Foreskin fibroblast (primary cell): ENCODE measurements at places on chromosomes 11 and 22.

DNA sequence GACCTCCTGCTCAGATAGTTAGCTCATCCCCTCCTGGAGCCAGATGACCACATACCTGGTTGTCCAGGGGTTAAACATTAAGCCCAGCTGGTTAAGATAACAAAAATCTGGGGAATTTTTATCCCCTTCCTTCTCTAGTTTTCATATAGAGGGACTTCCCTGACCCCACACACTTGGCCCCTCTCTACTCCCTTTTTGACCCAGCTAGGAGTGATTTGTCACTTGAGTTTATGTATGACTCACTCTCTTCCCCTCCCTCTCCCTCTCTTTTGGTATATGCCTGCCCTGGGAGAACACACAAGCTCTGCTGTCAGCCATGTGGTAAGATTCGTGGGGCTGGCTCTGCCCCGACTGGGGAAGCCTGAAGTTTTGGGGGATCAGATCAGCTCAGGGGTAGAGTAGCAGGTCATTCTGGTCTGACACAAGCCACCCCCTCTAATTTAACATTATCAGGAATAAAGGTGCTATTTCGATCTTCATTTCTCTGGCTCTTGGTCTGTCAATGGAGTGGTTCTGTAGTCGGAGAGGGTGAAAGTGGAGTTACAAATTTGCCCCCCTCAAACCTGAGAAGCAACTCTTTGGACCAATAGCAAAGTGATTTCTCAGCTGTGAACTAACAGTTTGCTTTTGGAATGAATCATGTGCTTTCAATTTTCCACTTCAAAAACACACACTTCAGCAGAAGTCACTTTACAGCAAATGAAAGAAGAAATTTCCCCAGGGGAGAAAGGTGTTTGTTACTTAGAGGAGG, 415.3 kb upstream of the CADM1 start:
- DNase-seq = no peak

GRCh38 chr11:122322329-122322728, 206.3 kb upstream of the BLID start:
- peak; percentile 24 for DNase-seq

GRCh38 chr11:79086056-79086455, 354.8 kb downstream of the TENM4 start:
- DNase-seq = no peak

DNA sequence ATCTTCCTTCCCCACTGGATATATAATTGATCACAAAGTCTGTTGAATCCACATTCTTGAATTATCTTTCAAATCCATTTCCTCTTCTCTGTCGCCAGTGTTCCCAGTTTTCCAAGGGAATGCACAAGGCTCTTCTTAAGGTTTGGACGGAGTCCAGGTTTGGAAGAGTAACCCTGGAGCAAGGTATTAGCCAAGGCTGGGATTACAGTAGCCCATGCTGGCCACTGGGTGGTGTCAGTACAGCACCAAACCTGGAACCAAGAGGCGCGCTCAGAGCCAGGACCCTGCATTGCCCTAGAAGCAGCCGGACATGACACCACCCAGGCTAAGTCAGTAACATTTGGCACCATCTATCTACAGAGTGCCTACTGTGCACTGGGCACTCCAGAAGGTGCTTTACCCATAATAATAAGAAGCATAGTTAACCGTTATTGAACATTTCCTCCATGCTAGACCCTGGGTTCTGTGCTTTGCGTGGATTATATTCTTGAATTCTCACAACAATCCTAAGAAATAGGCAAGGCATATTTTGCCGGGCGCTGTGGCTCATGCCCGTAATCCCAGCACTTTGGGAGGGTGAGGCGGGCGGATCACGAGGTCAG, 48.0 kb upstream of the CLPB start:
- peak; percentile 61 for DNase-seq

- DNase-seq = no peak
Observed at GRCh38 chr11:115959081-115959486, 454.9 kb upstream of the CADM1 start.

DNA sequence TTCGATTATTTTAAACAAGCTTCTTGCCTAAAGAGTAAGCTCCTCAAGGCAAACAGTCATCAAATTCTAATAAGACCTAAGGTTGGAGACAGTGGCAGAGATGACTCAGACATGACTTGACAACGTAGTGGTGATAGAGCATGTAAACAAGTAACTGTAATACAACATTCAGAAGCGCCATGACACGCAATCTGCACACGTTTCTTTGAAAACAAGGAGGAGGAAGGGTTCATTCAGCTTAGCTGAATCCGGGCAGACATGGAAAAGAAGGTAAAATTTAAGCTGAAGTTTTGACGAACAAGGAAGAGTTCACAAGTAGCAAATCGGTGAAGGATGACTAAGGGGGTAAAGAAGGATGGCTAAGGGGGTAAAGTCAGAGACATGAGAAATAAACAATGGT, 152.4 kb upstream of the ZC3H12C start:
- peak; percentile 74 for DNase-seq

DNA sequence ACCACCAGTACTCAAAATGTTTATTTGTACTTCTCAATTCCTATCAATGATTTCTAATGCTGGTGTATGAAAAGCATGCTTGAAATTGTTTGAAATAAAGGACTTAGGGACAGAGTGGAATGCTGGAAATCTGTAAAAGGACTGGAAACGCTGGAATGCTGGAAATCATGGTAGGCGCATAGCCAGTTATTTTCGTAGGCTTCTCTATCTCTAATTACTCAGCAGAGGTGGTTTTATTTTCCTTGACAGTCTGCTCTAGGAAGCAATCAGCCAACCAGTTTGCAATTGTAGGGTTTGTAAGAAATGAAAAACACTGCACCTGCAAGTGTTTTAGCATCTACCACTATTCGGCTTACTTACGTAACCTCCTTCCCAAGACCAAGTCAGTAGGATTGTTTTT, 788 bp downstream of the LIN7C start:
- no peak for DNase-seq

DNA sequence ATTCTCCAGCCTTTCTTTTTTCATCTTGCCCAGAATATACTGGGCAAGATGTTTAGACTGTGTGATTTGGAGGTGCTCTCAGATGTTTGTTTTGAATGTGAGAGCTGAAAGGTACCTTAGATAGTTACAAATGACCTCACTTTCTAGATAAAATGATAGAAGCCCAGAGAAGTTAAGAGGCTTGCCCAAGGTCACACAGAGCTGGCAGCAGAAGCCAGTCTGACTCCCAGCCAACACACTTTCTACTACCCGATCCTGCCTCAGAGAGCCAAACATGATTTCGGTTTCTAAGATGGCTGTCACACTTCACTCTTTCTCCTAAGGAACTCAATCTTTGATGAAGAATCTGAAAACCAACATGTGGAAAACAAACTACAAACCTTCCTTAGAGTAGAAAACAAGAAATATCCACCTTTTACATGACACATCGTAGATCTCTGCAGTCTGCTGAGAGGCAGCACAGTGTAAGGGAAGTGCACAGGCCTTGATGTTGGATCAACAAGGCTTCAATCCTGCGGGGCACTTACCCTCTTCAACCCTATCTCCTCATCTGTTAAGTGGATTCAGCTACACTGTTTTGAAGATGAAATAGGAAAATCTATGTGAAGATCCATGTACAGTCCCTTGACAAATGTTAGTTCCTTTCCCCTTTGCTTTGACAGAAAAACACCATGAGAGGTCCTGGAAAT, 58.6 kb downstream of the SYTL2 start:
- DNase-seq = no peak

GRCh38 chr22:17205432-17205831, 13.8 kb downstream of the ADA2 start:
- DNase-seq = no peak

DNA sequence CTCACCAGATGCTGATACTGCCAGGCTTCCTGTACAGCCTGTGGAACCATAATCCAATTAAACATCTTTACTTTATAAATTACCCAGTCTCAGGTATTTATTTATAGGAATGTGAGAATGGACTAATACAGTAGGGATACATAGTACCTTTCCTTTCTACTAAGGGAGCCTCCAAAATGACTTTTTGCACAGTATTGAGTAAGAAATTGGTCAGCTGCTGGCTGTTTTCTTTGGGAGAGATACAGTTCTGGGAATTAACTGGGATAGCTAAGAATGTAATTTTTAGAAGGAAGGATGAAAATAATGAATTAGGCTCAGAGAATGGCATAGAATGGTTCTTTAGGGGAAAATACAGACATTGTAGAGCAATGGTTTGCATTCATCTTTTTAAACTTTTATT, 426.0 kb upstream of the DDI1 start:
- no peak for DNase-seq

DNA sequence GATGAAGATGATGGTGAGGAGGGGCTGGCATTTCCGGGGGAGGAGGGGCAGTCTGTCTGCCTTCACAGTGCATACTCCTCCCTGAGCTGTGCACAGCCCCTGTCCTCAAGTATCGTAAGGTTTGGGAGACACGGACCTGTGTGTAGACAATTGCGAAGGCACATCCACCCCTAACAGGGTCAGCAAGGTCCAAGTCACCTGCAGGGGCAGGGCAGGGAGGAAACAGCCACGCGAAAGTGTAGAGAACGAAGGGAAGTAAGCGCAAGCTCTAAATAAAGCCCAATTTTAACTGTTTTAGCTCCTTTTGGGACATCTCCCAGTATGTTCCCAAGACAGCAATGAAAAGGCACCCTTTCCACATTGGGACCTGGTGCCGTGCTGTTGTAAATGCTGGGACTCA, 448.2 kb downstream of the TBC1D22A start:
- no peak for DNase-seq

- DNase-seq = no peak
Observed at GRCh38 chr11:59600636-59601035, 14.9 kb downstream of the OSBP start.

- DNase-seq = no peak
Observed at GRCh38 chr11:45525393-45525792, 140.0 kb downstream of the CHST1 start.

GRCh38 chr22:19548964-19549363, 24.8 kb upstream of the CLDN5 start:
- no peak for DNase-seq

GRCh38 chr22:27270818-27271510, 530.6 kb downstream of the MN1 start:
- DNase-seq = no peak

DNA sequence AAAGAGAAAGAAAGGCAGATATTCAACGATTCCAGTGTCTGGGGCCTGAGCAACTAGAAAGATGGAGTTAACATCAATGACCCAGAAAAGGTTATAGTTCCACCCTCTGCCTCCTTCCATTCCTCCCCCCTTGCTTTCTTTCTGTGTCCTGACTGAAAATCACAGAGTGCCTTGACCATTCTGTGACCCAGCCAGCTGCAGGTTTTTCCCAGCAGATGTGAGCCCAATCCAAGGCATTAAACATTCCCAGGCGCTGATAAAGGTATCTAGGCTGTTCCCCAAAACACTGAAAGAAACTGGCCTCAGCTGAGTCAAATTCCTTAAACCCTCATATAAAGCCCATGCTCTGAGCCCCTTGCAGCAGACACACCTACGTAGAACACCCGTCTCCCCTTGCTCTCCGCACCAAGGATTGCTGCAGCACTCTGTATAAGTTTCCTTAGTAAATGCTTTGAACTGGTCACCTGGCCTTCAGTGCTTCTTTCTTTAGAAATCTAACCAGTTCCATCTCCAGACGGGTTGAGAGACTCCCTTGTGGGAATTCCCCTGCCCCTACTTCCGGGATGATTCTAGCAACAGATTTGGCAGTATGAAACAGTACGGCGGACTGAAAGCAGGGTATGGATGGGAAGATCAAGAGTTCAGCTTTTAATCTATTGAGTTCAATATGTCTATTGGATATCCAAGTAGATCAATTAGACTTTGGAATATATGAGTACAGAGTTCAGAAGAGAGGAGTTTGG, 48.8 kb upstream of the ZC3H12C start:
- no peak for DNase-seq

- DNase-seq = no peak
Observed at GRCh38 chr11:65894034-65894591, 3.6 kb downstream of the CCDC85B start.

DNA sequence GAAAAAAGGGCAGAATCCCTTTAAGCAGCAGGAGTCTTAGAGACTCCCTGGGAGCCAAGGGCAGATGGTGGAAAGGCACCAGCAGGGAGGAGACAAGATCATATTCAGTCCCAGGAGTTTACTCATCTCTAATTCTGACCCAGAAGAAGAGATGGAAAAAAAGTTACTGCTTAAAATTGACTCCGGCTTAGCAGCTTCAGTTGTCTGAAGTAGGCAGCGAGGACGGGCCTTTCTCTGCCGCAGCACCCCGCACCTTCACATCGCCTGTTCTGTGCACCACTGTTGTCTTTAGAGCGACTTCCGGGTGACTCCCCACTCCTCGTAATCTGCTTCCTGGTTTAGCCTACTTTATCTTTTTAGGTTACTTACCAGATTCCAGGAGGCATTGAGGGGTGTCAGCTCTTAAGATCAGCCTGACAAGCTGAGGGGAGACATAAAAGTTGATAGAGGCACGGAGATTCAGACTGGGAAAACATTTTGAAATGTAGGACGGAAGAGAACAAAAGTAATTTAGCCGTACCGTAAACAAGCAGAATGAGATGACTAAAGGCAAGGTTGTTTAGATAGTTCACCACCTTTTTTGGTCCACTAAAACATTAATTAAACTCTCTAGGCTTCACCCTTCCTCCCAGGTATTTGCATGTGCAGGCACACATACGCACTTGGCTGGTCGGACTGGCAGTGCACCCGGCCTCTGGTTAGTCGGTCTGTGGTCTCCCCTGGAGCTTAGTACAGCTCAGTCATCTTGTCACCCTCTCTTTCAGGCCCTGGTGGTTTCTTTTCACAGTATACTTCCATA, 74.3 kb downstream of the CECR2 start:
- DNase-seq = no peak

- DNase-seq = no peak
Observed at GRCh38 chr11:6625832-6626420, 6.7 kb upstream of the TPP1 start.

GRCh38 chr11:68012843-68013610, 2.9 kb downstream of the ALDH3B1 start:
- peak; percentile 93 for DNase-seq

- DNase-seq = peak; percentile 45
Observed at GRCh38 chr22:50294319-50294656, 13.2 kb downstream of the PLXNB2 start.

- peak; percentile 87 for DNase-seq
Observed at GRCh38 chr11:72471005-72471898, 36.9 kb upstream of the CLPB start.

GRCh38 chr11:85737738-85738137, 51.7 kb upstream of the CCDC89 start:
- DNase-seq = no peak

DNA sequence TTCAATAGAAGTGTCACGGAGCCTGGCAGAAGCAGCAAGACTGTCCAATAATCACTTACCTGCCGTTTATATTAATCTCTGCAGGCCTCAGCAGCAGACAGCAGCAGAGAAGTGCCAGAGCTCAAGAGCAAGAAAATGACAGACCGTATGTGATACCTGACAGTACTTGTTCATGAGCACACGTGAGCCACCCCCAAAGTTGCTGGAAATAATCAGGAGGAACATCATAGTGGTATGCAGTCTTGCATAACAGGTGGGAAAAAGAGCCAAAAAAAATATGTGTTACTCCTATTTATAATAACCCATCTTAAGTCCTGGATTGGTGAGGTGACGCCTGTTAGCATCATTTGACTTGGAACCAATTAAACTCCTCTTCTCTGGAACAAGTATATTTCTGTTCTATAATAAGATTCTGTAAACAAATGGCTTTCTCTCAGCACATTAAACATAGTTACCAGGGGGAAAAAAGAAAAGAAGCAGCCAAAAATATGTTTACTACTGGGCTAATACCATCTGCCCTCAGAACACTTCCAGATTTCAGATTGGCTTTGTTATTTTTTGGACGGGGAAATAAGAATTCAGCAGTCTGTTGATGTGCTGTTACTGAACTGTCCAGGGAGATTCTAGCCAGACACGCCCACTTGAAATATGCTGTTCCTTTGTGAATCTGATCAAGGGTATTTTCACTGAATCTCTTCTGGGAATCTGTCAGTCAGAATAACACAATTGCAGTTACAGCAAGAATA, 7.9 kb upstream of the SLN start:
- DNase-seq = no peak
